Spinal cord (tissue), 10 donors: ENCODE measurements at places on chromosomes 7 and 10.

GRCh38 chr7:68544851-68545250 lies 1053.4 kb upstream of the AUTS2 start:
- DNase-seq = no peak

DNA sequence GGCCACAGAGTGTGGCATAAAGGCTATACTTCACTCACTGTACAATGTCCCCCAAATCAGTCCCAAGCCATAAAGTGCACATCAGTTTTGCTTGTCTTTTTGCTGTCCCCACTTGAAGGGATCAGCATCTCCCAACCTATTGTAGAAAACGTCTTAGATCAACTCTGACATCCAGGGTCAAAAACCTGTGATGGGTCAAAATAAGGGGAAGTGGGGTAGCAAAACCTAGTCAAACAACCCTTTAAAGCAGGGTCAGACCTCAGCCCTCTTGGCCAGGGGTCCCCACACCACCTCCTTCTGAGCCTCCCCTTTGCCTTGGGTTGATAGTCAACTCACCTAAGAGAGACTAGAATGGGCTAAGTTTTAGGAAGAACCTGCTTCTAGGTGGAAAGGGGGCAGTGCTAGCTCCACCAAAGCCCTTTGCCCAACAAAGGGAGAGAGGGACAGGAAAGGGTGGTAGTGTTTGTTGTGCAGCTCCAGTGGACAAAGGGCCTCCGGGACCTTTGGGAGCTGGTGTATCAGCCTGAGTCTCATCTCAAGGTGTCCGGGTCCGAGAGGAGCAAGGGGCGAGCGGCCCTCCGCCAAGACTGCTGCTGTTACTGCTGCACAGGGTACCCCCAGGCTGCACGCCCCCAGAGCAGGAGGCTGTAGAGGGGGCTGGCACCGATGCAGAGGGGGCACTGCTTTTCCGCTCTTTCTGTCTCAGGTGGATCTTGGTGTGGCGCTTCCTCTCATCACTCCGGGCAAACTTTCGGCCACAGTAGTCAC lies 3.3 kb downstream of the EGR2 start:
- no peak for DNase-seq

GRCh38 chr10:17479015-17479615 lies 24.7 kb upstream of the ST8SIA6 start:
- DNase-seq = no peak

DNA sequence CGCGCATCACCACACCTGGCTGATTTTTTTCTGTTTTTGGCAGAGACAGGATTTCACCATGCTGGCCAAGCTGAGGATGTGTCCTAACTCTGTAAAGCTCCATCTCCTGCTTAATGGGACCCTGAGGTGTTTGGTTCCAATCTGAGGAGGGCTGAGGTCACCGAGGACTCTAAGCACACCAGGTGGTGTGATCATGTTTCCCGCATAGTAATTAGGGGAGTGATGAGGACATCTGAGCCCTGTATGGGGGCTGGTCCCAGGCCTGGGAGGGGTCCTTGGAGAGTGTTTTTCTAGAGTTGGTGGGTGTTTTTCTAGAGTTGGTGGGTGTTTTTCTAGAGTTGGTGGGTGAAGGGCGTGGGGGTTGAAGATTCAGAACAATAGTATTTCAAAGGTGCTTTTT lies 3.0 kb upstream of the ABHD11 start:
- DNase-seq = no peak

GRCh38 chr7:88147949-88148348 lies 71.9 kb downstream of the SRI start:
- no peak for DNase-seq

DNA sequence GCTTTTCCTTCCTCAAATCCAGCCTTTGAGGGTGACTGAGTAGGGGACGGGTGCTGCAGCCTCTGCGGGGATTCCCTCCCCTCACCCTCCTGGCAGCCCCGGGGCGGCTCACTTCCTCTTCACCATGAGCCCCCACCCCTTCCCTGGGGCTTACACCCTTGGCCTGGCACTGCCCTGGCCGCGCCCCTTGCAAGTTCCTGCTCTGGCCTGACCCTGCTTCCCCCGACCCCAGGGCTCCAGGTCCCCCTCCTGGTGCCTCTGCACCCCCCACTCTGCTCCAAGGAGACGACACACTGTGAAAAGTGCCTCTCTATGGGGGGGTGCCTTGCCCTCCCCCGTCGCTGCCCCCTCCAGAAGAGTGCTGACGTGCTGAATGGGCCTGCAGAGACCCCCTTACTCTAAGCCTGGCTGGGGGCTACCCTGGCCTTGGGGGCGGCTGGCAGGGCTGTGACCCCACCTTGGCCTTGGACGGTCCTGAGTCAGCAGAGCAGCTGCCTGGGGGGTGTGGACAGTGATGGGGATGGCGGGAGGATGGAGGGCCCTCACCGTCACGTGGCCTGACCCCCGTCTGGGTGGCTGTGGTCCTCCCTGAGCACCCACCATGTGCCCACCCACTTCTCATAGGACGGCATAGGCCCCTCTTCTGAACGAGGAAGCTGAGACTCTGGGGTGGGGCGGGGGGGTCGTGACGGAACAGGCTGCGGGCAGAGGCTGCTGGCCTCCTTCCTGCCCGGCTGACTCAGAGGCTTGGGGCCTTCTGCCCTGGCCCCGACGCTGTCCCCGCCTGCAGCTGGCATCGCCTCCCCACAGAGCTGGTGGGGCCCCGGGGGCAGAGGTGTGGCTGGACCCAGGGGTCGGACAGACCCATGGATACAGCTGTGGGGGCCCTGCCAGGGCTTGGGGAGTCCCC lies 9.8 kb downstream of the LFNG start:
- DNase-seq = no peak

DNA sequence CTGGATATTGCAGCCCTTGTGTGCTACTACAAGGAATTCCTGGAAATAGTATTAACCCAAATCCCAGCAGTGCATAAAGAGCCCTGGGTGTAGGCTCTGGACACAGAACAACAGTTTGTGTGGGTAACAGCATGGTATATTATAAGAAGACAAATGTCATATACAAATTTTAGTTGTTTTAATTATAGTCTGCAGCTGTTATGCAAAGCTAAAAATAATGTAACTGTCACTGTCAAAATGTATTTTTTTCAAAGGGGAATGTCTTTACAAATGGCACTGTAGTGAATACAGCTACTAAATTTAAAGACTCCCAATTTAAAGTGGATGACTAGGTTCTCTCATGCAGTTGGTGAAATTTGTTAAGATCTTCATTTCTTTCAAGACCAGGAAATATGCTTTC lies 339.0 kb downstream of the GPR37 start:
- no peak for DNase-seq

- no peak for DNase-seq
Observed at GRCh38 chr7:129523924-129524323, 21.6 kb downstream of the SMKR1 start.

- no peak for DNase-seq
Observed at GRCh38 chr7:50632561-50633413, 67.6 kb upstream of the DDC start.

GRCh38 chr7:26151650-26151952 lies 397 bp upstream of the NFE2L3 start:
- DNase-seq = no peak

DNA sequence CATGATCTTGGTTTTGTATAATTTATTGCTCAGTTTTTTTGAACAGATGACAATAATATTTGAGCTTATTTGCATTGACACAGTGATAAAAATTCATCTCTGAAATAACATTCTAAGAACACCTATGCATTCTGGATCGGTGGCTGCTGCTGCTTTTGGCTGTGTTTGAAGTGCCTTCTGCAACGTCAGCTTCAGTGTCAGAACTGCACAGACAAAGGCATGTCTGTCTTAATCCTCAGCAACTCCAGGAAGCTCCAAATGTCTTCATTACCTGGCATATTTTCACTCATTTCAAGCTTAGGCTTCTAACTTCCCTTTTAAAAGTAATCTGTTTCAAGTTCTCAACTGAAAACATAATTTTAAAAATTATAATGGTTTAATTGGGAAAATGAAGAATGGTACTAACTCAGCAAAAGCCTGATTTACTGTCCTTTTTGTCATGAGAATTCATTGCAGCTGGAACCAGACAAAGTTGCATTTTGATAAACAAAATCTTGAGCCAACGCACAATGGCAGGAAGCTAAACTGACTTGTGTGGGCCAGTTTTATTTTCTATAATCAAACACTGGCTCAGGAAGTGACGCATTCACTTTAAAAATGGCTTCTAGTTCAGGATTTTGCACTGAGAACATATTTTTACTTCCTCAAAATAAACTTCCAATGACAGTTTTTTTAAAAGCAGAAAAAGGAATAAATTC lies 38.7 kb downstream of the NPS start:
- no peak for DNase-seq

GRCh38 chr7:101537205-101537604 lies 91.9 kb downstream of the MYL10 start:
- DNase-seq = no peak

DNA sequence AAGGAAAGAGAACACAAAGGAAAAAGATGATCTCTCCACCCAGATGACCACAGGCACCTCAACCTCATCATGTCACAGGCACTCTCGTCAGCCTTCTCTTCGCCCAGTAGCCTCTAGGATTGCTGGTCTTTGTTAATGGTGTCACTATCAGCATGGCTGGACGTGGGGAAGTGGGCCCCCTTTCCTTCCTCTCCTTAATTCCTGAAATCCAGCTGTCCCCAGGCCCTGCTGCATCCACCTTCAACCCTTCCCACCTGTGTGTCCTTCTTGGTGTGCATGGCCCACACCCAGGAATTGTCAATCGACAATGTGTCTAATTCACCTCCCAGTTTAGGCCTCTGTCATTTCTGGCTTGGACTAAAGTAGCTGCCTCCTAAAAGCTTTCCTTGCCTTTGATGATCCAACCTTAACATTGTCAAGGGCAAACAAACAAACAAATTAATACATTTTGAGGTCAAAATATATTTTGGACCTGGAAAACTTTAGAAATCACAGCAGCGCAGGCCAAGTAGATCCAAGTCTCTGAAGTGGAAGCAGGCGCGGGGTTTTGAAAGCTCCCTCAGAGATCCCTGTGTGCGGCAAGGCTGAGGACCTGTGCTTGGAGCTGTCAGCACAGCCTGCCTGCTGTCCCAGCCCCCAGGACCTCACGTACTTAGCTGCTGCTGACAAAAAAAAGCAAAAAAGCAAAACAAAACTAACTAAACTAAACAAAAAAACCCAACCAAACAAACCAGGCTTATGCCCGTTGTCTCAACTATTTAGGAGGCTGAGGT lies 193.3 kb upstream of the LYZL2 start:
- no peak for DNase-seq
